Stimulated activated naive CD8-positive, alpha-beta T cell treated with anti-CD3 and anti-CD28 coated beads, Interleukin-15, amount 100 ng/mL, for 72 hours (primary cell): ENCODE measurements at places on chromosomes 12 and 14.
A peak's percentile ranks its signal among the peaks of the same experiment; 100 is the strongest.

DNA sequence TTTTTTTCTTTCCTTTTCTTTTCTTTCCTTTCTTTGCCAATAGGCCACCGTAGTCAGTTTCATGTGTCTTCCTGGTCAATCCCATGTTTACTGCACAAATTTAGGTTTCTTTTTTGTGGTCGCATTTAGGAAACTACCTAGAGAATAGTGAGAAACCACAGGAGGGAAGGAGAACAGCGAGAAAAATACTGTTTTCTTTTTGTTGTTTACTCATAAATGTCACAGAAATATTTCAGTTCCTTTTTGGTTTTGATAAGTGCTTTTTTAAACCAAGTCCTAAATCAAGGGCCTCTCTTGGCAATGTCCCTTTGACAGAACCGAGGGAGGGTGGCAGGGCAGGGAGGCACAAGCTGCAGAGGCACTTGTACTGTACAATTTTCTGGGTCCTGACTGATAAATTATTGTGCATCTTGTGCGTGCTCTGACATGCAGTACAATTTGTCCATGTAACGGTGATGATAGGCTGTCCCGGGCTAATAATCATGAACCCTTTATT is 326.1 kb downstream of the CACNA1C start:
- DNase-seq: no peak

- peak; percentile 65 for DNase-seq
Observed at GRCh38 chr12:115916910-115917668, 360.4 kb downstream of the MED13L start.

DNA sequence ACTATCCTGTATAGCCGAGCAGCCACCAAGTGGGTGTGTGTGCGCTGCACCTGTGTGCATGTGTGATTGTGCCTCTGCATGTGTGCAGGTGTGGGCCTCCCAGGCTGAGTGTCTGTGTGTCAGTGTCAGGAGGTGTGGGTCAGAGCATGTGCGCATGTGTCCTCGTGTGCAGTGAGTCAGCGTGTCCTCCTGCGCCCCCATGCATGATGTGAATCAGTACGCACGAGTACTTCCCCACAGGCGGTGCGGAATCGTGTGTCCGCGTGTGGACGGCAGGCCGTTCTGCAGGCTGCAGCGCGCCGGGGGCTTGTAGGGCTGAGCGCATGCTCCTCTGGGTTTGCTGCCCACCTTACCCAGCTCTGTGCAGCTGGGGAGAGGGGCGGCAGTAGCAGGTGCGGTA is 34.2 kb downstream of the DTX1 start:
- DNase-seq: no peak

- no peak for DNase-seq
Observed at GRCh38 chr14:94922595-94923239, 152.8 kb upstream of the GSC start.

DNA sequence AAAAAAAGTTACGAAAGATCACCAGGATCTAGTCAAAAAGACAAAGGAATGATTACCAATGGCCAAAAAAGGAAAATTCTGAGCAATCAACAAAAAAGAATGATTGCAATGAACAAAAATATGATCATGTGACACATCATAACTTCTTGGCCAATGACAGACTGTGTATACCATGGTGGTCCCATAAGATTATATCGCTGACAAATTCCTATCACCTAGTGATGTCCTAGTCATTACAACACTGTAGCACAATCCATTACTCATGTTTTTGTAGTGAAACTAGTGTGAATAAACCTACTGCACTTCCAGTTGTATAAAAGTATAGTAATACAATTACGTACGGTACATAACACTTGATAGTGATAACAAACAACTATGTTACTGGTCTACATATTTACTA is 12.3 kb downstream of the SEL1L start:
- no peak for DNase-seq

- DNase-seq: no peak
Observed at GRCh38 chr12:92927436-92928281, 1.4 kb downstream of the EEA1 start.

GRCh38 chr12:106137530-106138356 is 1.0 kb downstream of the NUAK1 start:
- DNase-seq: no peak

- DNase-seq: no peak
Observed at GRCh38 chr14:64474698-64475097, 9.4 kb downstream of the AKAP5 start.

- no peak for DNase-seq
Observed at GRCh38 chr12:47035484-47035883, 43.9 kb upstream of the PCED1B start.

DNA sequence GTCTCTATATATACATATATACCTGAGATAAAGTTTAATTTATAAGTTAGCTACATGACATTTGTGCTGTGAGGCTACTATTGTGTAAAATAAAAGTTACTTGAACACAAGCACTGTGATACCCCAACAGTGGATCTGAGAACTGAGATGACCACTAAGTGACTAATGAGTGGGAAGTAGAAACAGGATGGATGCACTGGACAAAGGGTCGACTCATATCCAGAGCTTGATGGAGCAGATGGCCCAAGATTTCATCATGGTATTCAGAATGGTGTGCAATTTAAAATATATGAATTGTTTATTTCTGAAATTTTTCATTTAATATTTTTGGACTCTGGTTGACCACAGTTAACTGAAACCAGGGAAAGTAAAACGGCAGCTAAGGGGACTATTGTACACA is 908.6 kb upstream of the MDGA2 start:
- DNase-seq: no peak

- no peak for DNase-seq
Observed at GRCh38 chr12:67451206-67451605, 182.0 kb downstream of the CAND1 start.

- DNase-seq: peak; percentile 74
Observed at GRCh38 chr12:89353188-89353822, 1.0 kb upstream of the DUSP6 start.

GRCh38 chr12:46233423-46233822 is 35.4 kb downstream of the SLC38A1 start:
- no peak for DNase-seq

DNA sequence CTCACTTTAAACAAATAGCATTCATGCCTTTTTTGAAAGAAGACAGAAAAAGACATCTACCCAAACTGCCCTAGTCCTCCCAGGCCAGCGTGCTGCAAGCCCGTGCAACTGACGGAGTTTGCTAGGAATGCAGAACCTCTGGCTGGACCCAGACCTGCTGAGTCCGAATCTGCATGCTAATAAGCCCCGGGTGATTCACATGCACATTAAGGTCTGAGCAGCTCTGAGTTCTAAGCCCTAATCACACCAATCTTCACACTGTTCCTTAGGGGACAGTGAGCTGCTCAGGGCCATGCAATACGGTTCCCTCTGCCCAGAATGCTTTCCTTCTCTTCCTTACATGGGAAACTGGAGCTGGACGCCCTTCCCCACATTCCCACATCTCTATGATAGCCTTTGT is 25.2 kb downstream of the HAL start:
- DNase-seq: no peak

DNA sequence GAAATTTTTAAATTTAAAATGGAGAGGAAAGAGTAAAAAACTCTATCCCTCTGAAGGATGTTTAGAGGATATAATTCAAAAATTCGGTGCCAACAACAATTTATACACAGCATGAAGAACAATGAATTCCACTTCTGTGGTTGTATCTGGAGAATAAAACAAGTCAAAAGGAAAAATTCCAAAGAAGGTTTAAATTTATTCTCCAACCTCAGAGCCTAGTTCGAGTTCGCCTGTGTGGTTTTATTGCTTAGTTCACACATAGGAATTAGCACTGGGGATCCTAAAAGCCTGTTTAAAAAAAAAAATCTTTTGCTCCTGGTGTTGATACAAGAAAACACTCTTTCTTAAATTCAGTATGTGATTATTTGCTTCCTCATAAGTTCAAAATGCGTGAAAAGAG is 79.2 kb downstream of the LLPH start:
- DNase-seq: no peak

DNA sequence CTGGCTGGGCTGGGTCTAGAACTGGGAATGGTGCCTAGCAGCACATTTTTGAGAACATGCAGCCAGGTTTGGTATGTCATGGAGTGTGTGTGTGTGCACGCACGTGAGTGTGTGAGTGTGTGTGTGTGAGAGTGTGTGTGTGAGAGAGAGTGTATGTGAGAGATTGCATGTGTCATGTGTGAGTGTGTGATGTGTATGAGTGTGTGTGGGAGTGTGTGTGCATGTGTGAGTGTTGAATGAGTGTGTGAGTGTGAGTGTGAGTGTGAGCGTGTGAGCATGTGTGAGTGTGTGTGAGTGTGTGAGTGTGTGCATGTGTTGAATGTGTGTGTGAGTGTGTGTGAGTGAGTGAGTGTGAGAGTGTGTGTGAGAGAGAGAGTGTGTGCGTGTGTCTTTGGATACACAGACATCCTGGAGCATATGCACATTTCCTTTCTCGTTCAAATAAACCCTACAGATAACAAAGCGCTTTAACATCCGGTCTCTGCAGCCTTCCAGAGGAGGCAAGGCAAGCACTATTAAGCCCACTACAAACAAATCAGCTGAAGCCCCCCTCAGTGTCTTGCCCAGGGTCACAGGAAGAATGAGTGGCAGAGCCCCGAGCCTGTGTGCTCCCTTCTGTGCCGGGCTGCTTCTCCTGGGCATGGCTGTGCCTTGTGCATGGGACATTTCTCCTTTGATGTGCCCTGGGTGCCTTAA is 108.7 kb upstream of the ETV6 start:
- DNase-seq: no peak

- no peak for DNase-seq
Observed at GRCh38 chr14:76499399-76499798, 123.5 kb downstream of the ESRRB start.

GRCh38 chr12:68086019-68086603 is 73.4 kb downstream of the IFNG start:
- DNase-seq: no peak

DNA sequence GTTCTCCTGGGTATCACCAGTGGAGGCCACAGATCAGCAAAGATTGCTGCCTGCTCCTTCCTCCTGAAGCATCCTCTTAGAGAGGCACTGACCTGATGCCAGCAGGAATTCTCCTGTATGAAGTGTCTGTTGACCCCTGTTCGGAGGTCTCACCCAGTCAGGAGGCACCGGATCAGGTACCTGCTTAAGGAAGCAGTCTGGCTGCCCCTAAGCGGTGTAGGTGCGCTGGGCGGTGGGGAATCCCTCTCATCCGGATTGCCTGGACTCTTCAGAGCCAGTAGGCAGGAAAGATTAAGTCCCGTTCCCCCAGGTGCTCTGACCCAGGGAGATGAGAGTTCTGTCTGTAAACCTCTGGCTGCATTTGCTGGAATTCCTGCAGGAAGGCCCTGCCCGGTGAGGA is 455.2 kb downstream of the CCDC91 start:
- no peak for DNase-seq

DNA sequence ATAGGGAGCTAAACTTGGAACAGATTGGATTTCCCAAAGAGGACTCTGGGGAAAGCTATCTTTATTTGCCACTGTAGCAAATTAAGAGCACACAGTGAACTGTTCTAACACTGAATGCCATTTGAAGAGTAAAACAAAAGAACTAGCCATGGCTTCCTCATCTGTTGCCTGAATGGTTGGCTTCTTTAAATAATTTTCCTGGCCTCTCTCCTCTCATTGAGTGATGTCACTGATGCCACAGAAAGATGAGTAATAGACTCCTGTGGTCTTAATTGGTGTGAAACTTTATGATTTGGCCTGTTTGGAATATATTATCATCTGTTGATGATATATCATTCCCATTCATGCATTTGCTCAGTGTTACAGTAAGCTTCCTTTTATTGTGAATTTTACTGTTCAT is 42.5 kb downstream of the WDR20 start:
- DNase-seq: no peak

DNA sequence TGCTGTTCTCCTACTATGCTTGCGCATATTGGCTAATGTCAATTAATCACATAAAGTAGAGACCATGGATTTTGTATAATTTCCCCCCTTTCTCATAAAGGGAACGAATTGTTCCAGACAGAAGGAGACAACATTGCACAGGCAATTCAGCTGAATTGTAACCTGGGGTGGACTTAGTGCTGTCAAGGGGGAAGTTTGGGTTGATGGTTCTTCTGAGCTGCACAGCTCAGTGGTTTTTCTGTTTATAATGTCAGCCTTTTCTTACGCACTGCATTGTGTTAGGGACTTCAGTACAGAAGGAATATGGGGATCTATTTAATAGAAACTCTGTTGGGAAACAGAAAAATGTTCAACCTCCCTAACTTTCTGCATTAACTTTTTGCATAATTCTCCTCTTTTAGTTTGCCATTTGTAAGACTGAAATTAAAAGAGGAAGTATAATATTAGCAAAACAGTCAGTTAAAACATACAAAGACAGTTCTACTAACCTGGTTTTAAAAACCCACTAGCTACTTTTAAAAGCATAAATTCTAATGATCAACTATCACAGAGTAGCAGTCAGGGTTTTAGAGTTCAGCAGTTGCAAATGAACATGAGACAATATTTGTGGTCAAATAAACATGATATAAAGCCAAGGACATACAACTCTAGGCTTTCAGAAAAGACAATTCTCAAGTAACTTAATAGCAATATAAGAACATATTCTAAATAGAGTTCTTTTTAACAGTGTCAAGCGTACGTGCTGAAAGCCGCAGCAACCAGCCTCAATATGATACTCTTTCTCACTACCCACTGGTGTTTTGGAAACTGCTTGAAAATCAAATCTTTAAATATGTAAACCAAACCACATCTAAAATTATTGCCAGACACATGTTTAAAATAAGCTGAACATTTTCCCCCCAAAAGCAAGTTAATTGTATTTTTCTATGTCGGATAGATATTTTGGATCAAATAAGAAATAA is 393.0 kb downstream of the FSCB start:
- DNase-seq: no peak

- no peak for DNase-seq
Observed at GRCh38 chr14:36303960-36304359, 16.5 kb downstream of the MBIP start.

- peak; percentile 61 for DNase-seq
Observed at GRCh38 chr14:77641534-77642341, 25.3 kb upstream of the SPTLC2 start.

GRCh38 chr12:4112734-4113325 is 160.7 kb upstream of the CCND2 start:
- no peak for DNase-seq
